ENCODE measurements at places on chromosomes 11 and 22.

GRCh38 chr11:107478922-107479321 lies 21.3 kb upstream of the CWF19L2 start:
- DNase-seq = no peak

- no peak for DNase-seq
Observed at GRCh38 chr11:110056956-110057355, 36.2 kb upstream of the ZC3H12C start.

DNA sequence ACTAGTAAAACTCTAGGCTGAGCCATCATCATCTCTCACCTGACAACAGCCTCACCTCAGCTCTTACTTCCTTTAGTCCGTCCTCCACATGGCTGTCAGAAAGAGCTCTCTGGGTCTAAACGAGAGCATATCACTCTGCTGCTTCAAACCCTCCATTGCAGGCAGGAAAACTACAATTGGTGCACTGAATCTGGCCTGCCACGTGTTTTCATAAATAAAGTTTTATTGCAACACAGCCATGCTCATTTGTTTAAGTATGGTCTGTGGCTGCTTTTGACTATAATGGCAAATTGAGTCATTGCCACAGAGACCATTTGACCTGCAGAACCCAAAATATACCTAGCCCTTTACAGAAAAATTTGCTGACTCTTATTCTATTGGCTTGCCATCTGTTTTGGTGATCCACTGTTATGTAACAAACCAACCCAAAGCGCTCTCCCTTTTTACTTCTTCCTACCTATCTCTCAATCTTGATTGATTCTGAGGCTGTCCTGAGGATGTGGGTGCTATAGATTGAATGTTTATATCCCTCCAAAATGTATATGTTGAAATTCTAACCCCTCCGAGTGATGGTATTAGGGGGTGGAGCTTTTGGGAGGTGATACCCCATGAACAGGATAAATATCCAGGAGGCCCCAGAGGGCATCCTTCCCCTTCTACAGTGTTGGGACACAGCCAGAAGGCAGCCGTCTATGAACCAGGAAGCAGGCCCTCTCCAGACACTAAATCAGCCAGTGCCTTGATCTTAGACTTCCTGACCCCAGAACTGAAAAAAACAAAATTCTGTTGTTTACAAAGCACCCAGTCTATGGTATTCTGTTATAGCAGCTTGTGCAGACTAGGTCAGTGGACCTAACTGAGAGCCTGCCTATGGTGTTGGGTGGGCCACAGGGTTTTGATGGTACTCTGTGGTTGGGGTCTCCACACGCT lies 99.9 kb downstream of the PIWIL4 start:
- no peak for DNase-seq

GRCh38 chr11:41872870-41873269 lies 413.4 kb upstream of the LRRC4C start:
- DNase-seq = no peak

DNA sequence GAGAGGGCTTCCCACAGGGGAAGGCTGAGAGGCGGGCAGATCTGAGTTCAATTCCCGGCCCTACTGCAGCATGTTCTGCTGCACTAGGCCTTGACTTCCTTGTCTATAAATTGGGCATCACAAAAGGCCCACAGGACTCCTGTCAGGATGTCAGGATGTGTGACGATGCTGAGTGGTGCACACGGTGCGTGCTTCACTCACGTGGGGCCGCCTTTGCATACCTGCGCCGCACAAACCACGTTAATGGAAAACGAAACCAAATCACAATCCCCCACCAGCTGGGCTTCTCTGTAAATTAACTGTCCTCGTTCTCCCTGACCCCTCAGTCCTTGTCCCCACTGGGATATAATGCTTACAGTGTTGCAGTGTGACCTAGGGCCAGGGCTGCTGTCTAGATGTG lies 32.3 kb upstream of the TSPAN18 start:
- DNase-seq = no peak

DNA sequence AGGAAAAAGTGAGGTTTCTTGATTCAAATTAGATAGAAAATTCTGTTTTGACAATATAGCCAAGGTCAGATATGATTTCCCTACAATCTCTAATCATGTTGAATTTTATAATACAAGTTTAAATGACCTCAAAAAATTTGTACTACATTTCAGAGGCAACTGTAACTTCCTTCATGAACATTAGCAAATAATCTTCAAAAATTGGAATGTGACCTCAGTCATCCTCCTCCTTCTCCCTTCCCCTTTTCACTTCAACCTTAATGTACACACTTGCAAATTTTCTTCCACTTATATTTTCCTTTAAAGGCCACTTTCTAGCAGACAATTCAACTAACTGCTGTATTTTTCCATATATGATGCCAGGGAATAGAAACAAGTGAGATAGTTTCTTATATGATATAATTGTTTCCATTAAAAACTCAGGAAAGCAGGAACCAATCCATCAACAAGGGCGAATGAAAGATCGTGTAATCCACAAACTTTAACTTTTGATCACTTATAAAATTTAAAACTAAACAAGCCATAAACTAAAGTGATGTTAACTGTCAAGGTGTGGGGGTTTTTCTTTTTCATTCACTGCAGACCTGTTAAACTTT lies 60.3 kb downstream of the MAML2 start:
- DNase-seq = no peak

GRCh38 chr11:7643314-7643713 lies 30.0 kb downstream of the CYB5R2 start:
- DNase-seq = no peak

DNA sequence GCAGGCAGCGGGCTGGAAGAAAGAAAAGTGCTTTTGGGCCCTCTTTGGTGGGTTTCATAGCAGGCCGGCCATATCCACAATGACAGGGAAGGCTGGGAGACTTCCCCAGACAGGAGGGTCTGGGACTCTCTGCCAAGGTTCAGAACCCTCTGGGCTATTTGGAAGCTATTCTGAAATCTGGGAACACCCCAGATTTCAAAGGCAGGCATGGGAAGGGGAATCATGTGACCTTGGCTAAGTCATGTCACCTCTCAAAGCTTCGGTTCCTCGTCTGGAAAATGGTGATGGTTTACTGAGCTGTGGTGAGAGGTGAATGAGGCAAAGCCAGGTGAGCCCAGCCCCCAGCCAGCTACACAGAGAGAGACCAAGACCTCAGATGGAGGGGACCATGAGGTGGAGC lies 4.6 kb downstream of the CASTOR1 start:
- DNase-seq = no peak

DNA sequence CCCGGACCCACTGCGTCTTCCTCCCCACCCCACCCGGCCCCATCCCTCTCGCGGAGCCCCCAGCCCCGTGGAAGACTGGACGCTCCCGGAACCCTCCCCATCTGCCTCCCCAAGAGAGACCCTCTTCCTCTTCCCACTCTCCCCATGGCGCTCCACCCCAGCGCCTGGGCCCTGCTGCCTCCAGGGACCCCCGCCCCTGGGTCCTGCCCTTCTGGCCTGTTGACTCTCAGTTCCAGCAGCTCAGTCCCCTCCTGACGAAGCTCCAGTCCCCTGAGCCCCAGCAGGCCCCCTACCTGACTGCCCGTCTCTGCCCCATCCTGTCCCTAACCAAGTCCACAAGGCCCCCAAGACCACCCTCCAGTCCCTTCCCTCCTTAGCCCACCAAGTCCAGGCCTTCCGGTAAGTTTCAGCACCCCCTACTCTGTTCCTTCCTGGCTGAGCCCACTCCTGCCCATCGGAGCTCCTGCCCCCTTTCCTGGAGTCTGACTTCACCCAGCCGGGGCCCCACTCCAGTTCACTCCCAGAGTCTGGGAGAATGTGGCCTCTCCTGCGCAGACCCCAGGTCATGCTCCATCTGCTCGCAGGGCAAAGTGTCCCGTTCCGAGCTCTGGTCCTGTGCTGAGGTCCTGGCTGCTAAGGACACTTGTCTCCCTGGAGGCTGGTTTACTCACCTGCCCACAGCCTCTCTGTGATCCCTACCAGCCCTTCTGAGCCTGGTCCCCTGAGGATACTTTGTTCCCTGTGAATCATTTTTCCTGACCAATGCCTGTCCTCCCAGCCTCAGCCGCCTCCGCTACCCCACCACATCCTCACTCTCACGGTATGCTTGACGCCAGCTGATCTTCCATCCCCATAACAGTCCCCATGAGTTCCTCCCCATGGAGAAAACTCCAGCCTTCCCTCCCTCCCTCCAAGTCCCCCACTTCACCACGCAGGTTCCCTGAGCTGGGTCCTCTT lies 722 bp downstream of the IFITM10 start:
- DNase-seq = peak; percentile 87

DNA sequence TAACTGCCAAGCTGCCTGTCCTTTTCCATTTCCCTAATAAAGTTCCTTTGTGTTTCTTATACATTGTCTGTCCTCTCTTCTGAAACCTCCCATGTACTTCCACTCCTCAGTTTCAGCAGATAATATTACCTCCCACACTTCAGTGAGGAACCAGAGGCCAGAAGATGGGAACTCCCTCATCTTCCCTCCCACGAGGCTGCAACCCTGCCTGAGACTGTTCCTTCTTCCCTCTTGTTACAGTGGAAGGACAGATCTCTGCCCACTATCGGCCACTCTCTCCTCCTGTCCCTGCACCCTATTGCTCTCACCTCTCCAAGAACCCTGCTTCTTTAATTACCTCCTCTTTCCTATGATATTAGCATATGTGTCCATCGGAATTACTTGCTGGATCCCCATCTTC lies 38.1 kb upstream of the SWAP70 start:
- no peak for DNase-seq

- DNase-seq = no peak
Observed at GRCh38 chr11:15568440-15568839, 453.7 kb downstream of the INSC start.

DNA sequence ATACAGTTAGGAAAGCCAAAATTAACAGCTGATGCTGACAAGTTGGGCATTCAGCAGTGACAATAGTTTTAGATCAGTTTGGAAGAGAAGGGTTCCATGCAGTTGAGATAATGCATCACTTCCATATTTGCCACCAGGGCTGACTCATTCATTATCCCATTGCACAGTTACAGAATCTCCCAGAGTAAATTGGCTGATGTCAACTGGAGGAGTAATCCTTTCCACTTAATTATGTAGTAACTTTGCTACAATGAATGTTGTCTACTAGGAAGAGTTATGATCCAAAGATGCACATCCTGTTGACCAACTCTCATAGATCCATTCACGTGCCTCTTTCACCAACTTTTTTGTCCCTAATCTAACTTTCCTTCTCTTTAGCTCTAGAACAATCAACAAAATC lies 123.3 kb upstream of the LUZP2 start:
- no peak for DNase-seq

GRCh38 chr11:133338588-133338987 lies 193.7 kb downstream of the OPCML start:
- no peak for DNase-seq

DNA sequence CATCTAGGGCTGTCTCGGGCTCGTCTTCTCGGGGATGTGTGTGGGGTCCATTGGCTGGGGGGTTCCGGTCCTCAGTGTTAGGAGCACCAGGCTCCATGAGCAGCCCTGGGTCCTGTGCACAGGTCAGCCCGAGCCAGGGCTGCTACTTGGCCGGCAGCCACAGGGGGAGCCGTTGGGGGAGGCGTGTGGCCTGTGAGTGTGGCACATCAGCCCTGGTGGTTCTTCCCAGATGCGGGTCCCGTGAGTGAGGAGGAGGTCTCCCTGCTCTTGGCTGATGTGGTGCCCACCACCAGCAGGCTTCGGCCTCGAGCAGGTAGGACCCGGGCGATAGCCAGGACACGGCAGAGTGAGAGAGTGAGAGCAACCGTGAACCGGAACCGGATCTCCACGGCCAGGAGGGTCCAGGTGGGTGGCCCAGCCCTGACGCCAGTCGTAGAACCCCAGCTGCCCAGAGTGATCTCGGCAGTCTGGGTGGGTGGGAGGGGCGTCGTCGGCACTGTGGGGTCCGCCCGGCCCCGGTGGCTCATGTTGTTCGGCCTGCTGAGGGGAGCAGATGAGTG lies 18.5 kb downstream of the IRF7 start:
- no peak for DNase-seq

DNA sequence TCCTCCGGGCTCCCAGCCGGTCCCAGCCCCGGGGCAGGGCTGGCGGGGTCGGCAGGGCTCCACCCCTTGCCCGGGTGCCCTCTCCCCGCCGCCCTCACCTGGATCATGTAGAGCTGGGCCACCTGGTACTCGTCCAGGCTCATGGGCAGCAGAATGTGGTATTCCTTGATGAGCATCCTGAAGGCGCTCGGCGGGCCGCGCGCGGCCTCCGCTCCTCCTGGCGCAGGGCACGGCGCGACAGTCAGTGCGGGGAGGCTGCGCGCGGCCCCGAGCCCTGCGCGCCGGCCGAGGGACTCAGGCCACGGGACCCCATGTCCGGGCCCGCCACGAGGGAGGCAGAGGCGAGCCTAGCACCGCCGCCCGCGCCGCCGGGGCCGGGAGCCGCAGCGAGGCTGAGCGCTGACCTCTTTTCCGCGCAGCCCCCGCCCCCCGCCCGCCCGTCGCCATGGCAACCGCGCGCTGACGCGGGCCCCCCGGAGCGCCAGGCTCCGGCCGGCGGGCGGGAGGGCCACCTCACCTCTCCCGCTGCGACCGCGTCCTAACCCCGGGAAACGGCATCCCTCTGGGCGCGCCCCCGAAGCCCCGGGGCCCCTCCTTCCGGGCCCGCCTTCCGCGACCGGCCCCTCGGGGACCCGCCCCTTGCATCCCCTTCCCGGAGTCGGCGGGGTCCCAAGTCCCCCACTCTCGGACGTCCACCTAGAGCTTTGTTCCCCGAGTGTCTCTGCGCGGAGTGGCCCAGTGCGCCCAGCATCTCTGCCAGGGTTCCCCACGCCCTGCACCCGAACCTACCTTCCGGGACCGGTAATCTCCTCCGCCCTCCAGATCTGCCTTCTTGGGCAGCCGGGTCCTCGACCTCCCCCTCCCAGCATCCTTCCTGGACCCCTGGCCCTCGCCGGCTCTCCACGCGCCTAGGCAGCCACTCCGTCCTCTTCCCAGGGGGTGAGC lies 886 bp downstream of the PITPNM1 start:
- DNase-seq = no peak

- no peak for DNase-seq
Observed at GRCh38 chr22:35559354-35560005, 18.8 kb downstream of the RASD2 start.

GRCh38 chr11:15852179-15852578 lies 504.2 kb downstream of the SOX6 start:
- DNase-seq = no peak

- DNase-seq = peak; percentile 1
Observed at GRCh38 chr11:82701847-82702520, 31.7 kb downstream of the FAM181B start.

- no peak for DNase-seq
Observed at GRCh38 chr22:24483976-24484545, 11.1 kb upstream of the UPB1 start.

DNA sequence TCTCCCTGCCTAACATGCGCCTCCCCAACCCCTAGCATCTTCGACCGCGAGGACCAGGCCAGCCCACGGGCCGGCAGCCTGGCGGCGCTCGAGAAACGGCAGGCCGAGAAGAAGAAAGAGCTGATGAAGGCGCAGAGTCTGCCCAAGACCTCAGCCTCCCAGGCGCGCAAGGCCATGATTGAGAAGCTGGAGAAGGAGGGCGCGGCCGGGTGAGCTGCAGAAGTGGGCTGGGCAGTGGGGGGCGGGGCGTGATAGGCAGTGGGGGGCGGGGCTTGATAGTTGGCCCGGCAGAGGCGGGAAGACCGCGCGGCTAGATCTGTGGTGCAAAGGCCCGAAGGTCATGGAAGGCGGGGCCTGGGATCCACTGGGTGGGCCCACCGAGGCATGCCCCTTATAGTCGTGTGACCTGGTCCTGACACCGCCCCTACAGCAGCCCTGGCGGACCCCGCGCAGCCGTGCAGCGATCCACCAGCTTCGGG lies 8.7 kb downstream of the SELENOM start:
- no peak for DNase-seq

- no peak for DNase-seq
Observed at GRCh38 chr22:37897807-37898206, 8.3 kb upstream of the MICALL1 start.

- no peak for DNase-seq
Observed at GRCh38 chr22:42372976-42373375, 59.2 kb downstream of the NFAM1 start.

- no peak for DNase-seq
Observed at GRCh38 chr11:133828871-133829270, 16.4 kb downstream of the SPATA19 start.

All from skeletal muscle cell (primary cell).